ENCODE measurements at places on chromosomes 3 and 15.
A peak's percentile ranks its signal among the peaks of the same experiment; 100 is the strongest.

GRCh38 chr3:153503873-153504272, 341.8 kb downstream of the RAP2B start:
- no peak for DNase-seq

DNA sequence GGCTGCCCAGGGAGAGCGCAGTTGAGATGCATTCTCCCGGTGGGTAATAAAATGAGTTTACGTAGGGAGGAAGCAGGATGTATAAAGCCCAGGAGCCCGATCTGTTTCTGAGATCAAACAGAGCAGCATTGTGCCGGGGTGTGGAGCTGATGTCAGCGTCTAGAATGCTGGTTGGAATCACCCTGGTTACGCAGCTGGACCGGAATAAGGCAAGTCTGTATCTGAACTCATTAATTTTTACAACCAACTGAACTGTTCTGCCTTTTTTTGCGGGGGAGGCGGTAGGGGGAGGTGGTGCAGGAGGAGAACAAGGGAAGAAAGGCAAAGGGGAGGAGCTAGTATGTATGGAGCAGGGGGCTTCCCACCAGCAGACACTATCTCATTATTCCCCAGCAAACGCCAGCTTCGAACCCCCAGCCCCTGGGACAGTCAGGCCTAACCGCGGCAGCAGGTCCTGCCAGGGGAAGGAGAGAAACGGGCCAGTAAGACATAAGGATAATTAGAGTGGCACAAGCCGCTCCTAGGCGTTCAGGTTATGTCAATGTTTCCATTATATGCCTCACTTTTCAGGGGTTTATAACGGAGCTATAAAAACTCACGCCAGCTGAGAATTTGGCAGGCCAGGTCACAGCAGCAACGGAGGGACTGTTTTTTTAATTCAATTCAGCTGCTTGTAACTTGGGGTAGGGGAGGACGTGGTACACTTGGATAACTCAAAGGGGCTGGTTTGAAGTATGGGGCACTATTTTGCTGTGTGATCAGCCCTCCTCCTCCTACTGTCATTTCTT, 175.3 kb upstream of the HES1 start:
- DNase-seq: no peak

GRCh38 chr3:149145356-149145755, 15.9 kb downstream of the HPS3 start:
- DNase-seq: no peak

GRCh38 chr3:124201226-124201625, 209.3 kb upstream of the ROPN1 start:
- DNase-seq: no peak

GRCh38 chr3:70774641-70775040, 462.2 kb upstream of the MDFIC2 start:
- DNase-seq: no peak

DNA sequence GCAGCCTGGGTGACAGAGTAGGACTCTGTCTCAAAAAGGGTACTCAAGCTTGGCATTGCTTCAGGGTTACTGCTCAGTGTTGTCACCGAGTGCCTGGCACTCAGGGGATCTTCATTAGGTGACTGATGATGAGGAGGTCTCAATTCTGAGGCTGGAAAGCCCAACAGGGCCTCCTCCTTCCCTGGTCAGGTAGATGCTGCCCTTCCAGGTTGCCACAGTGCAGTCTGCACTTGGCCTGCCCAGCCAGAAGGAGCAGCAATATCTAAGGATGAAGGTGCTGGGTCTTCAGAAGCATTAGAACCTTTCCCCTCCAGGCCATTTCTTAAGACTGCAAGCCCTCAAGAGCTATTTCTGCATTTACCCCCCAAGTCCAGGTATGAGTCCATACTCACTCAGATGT, 42.0 kb downstream of the PGPEP1L start:
- DNase-seq: no peak

DNA sequence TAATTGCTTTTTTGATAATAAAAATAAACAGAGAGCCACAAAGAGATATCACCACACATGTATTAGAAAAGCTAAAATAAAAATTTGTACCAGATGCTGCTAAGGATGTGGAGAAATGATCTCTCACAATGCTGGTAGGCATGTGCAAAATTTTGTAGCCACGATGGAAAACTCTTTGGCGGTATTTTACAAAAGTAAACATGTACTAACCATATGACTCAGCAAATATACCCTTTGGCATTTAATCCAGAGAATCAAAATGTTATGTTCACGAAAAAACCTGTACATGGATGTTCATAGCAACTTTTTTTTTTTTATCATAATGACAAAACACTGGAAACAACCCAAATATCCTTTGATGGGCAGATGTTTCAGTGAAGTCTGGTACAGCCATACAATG, 261.2 kb downstream of the LPP start:
- no peak for DNase-seq

GRCh38 chr15:100284191-100284590, 57.6 kb downstream of the ADAMTS17 start:
- DNase-seq: no peak

- no peak for DNase-seq
These were observed 2.1 kb upstream of the CNBP start for GRCh38 chr3:129185783-129186182.

DNA sequence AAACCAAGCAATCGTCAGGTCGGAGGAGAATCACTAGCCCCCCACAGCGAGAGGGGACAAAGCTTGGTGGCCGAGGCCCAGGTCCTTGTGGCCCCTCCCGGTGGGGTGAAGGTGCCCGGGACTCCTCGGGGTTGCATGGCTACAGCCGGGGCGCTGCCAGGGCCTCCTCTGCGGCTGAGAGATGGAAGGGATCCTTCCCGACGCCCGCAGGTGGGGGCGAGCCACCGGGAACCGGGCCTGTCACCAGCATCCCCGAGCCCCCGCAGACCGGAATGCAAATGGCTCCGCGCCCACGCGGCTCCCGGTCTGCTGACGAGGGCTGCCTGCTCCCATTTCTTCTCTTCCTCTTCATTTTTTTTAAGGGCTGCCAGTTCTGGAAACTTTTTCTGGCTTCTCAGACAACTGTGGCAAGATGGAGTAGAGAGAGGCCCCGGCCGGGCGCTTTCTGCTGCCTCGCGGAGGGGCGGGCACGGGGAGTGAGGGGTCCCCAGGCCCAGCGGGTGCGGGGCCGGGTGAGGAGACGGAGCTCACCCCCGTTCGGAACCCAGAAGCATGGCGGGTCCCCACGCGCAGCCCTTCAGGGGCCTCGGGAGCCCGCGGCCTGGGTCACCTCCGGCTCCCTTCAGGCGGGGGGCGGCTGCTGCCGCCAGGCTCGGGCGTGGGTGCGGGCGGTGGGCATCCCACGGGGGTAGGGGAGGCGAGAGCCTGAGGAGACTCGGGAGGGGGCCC, 27.5 kb downstream of the MELTF start:
- no peak for DNase-seq

- DNase-seq: no peak
These were observed 86.6 kb downstream of the MEX3B start for GRCh38 chr15:81959196-81959595.

DNA sequence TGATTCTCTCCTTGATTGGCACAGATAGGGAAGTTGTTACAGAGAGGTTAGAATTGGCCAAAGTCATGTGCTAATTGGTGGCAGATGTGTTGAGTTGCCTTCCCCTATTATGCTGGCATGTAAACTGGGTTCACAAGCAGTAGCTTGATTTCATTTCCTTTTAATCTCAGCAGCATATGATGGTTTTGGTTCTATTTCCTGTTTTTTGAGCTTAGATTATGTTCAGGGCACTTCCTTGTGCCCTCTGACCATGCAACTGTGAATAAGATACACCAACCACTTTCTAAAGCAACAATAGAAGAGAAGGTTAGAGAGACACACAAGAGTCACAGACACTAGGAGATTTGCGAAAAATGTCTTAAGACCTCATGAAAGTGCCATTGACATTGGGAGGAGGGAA, 16.5 kb downstream of the HPS3 start:
- DNase-seq: no peak

DNA sequence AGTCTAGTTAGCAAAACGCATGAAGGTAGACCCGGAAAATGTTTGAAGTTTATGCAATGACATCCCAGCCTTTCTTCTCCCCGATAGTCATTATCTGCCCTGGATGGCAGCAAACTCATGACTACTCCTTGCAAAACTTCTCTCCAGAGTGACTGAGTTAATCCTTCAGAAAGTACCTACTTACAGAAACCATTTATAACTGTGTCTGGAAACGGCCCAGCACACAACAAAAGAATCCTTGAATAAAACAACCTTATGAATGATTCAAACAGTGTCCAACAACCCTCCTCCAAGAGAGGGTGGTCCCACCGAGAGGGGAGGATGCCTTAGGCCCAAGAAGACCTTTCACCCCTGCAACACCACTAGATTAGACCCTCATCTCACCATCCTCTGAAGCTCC, 14.2 kb downstream of the ST8SIA2 start:
- DNase-seq: no peak

GRCh38 chr3:101850246-101851051, 1.1 kb downstream of the NFKBIZ start:
- no peak for DNase-seq

GRCh38 chr15:64507293-64507802, 47.0 kb downstream of the ZNF609 start:
- DNase-seq: peak; percentile 1

- no peak for DNase-seq
These were observed at the start of gene ROBO2 for GRCh38 chr3:77039606-77040171. TSS of gene ROBO2 (plus strand) at chr3:77040099. CDS start at chr3:77040786, 687 bp downstream.

- peak; percentile 52 for DNase-seq
These were observed 1.3 kb downstream of the TNK2 start for GRCh38 chr3:195906865-195907683.

GRCh38 chr3:157544501-157545130, 41.4 kb upstream of the VEPH1 start:
- no peak for DNase-seq

DNA sequence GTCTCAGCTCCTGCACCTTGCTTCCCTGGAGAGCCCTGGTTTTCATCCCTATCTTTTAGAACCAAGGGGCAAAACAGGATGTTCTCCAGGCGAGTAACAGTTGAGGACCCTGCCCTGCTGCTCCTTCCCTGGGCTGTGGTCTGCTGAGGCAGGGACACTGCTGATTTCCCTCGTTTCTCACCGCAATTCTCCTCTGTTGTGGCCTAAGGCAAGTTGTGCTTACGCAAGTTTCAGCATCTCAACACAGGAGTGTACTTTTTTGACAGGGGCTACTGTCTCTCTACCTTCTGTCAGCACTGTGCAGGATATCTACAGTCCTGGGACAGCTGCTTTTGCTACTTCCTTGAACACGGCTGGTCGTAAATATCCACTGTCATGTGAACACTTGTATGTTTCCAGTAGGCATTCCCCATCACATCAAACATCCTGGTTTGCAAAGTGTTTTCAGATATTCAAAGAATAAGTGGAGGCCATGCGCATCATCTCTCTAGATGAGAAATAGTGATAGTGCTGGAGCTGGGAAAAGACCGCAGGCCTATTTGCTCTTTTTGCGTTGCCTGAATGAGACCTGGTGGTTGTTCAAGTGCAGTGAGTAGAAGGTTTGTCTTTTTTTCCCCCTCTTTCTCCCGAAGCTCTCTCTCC, 110.1 kb upstream of the PLXNA1 start:
- no peak for DNase-seq

DNA sequence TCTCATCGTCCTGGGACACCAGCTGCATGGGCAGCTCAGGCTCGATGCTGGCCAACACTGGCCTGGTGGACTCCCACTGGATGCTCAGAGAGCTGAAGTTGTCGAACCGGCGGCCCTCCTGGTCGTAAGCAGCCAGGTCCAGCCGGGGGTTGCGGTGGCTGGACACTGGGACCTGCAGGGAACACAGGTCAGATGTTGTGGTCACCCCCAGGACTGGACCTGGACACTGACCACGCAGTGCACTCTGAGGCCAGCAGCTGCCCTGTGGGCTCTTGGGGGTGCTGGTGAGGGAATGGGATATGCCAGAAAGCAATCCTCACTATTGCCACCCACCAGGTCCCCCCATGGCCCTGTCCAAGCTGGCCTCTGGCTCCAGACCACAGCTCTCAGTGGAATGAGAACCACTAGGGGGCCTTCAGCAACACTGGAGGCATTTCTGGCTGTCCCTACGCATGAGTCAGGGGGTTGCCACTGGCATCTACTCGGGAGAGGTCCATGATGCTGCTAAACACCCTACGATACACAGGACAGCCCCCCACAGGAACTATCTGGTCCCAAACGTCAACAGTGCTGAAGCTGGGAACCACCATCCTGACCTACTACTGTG, 66.1 kb downstream of the NUP210 start:
- DNase-seq: no peak

GRCh38 chr3:56404884-56405283, 63.4 kb downstream of the ERC2 start:
- no peak for DNase-seq

- no peak for DNase-seq
These were observed 119.7 kb downstream of the WNT5A start for GRCh38 chr3:55367384-55367783.

GRCh38 chr3:132033471-132033870, 1.3 kb downstream of the CPNE4 start:
- DNase-seq: no peak

GRCh38 chr15:32746116-32746857, 28.5 kb downstream of the GREM1 start:
- no peak for DNase-seq

- DNase-seq: no peak
These were observed 254.2 kb upstream of the CDIN1 start for GRCh38 chr15:36325206-36325605.

GRCh38 chr3:120693439-120694171, 11.6 kb upstream of the HGD start:
- DNase-seq: no peak

DNA sequence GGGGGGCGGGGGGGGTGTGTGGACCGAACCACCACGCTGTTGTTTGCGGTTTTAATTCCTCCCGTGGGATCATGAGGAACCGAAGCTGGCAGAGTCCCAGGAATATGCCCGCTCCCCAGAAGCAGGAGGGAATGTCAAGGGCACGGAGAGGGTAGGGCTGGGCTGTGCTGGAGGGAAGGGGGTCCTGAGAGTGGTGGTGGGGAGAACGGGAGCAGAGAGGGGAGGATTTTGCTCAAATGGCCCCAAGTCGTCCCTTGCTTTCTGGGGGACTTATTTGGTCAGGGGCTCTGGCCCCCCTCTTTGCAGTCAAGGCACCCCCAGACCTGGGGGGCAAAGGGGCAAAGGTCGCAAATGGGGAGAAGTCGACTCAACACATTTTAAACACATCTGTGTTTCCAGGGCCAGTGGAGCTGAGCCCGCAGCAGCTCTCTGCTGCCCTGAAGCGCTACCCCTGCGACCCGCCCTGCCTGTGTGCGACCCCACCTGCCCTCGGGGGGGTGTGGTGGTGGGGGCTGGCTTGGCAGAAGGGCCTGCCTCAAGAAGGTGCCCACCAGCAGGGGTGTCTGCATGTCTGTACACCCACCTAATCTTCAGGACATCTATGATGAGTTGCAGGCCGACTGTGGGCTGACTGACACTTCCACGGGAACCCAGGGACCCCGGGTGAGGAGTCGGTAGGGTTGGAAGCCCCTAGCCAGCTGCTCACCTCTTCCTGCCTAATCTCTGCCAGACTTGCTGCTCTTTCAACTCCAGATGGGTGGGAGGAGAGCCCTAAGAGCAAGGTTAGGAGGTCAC, 602 bp upstream of the ATP2B2 start:
- DNase-seq: no peak
